HT-29 (cell line): ENCODE measurements at places on chromosomes 16 and 17. TPM values are rescaled to one million over a fixed set of nuclear protein-coding genes. Genes with fewer than 3 reads are reported as not detected.

GRCh38 chr16:13104772-13105171, 203.4 kb downstream of the SHISA9 start:
- DNase-seq, result no peak

GRCh38 chr17:46159686-46160085, 33.5 kb downstream of the KANSL1 start:
- no peak for DNase-seq

- peak; percentile 47 for DNase-seq
Observed at GRCh38 chr17:83056583-83057396, 22.6 kb upstream of the METRNL start.

DNA sequence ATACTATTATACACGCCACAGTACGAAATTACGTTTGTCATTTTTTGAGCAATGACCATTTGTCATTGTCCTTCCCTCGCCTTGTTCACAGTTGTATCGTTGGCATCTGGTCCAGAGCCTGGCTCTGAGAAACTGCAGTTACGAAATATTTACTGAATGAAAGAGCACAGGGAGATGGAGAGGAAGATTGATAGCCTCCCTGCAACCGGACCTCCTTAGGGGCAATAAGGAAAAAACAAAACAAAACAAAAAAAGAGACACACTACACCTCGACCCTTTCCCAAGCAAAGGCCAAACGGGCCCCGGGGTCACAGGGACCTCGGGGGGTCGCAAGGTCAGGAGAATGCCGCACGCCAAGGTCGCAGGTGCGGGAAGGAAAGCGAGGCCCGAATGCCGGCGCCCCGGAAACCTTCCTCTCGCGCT, 857 bp downstream of the GOT2 start:
- DNase-seq, result peak; percentile 12

DNA sequence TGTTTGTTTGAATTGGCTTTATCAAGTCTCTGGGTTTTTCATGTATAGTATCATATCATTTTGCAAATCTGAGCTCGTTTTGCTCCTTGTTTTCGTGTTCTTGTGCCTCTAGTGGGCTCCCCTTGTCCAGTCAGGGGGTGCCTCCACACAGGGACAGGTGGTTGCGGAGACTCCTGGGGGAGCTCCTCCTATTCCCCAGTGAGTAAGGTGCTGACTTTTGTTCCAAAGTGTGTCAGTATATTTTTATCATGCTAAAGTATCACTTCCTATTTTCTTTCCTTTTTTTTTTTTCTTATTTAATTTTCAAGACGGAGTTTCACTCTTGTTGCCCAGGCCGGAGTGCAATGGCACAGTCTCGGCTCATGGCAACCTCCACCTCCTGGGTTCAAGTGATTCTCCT, 30.3 kb upstream of the IL17C start:
- no peak for DNase-seq

GRCh38 chr16:621526-622105, 9.2 kb upstream of the WFIKKN1 start:
- DNase-seq, result peak; percentile 12

DNA sequence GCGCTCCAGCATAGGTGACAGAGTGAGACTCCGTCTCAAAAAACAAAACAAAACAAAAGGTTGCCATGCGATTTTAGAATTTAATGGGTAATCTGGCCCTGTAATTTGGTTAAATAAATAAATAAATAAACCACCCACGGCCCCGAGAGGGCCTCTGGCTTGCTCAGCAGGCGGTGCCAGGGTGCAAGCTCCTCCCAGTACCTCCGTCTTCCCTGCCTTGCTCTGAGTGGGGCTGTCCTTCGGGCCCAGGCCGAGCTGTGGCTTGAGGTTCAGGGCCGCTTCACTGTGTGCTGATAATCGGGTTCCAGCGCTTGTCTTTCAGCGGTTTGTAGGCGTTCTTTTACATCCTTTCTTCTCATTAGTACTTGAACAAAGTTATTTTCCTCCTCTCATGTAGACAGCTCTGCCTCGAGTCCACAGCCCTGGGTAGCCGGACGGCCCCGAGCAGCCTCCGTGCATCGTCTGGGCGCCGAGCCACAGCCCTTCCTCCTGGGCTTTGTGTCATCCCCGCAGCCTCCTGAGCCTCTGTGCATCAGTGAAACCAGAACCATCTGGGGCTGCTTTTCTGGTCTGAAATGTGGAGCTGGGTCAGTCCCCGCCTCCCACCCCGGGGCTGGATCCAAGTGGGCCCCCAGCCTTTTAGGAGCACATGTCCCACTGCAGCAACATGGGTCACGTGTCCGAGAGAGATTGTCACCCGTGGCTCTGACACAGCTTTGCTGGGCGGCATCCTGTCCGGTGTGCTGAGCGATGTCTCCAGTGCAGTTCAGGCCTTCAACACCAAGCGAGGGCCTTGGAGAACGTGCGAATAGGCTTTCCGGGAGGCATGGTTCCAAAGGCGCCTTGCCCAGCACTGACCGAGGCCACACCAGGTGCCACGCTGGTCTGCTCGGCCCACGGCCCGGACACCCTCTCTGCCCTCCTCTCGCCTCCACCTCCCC, 157.4 kb upstream of the CHMP6 start:
- no peak for DNase-seq

CES1 gene
- total RNA-seq, result not detected in 2 replicates

KRT17 gene
- 286 and 297 TPM in 2 replicates for total RNA-seq

PYY gene
- total RNA-seq, result not detected in 2 replicates
